Neuronal stem cell (in vitro differentiated cells): ENCODE measurements at places on chromosomes 1 and 21.
A peak's percentile ranks its signal among the peaks of the same experiment; 100 is the strongest.

DNA sequence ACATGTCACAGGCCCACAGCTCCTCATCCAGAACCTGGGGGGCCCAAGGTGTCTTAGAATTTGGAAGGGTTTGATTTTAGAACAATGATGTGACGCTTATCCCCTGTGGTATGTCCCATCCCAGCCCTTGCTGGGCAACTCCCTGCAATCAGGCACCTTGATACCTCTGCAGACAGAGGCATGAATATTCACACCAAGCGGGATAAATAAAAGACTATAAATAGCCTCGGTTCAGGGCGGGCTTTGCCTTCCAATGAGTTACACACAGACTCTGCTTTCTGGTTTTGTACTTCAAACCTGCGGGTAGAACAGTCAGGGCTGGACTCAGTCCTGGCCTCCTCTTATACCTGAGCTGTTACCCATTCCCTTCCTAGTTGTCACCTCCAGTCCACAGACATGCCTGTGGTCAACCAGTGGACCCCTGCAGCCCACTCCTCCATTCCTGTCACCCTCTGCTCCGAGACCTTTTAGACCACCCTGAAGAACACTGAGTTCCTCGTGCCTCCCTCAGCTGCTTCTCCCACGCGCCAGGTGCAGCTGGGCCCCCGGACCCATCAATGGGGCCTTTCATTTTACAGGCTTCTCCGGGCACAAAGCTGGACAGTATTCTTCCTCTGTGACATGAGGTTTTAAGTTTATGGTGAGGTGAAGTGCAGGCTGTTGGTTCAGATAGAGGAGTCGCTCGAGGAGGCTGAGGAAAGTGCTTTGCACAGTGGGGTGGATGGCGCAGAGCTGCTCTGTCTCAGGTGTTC is 120.1 kb upstream of the TNR start:
- DNase-seq = no peak

DNA sequence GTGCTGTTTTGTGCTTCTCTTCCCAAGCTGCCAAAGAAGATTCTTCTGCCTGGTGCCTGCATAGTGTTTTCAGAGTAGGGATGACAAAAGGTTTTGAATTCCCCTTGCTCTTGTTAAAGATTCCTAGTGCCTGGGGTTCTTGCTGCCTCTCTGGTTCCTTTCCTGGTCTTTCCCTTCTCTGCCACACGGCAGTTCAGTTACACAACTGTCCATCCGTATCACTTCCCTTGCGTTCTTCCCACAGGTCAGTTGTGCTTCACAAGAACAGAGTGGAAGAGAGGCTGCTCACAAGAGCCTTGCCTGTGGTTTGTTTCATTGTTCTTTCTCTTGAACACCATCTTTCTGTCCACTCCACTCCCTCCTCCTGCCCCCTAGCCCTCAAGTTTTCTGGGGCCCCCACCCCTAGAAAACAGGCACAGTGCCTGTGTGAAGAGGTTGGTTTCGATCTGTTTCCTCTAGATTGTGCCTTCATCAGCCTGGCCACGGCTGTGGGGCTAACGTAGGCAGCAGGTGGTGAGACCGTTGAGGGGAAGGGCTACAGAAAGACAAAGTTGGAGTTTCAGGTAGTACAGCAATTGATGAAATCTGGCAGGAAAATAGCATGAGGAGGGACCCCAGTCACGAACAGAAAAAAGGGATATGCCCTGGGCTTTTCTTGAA is 5.8 kb downstream of the VASH2 start:
- DNase-seq = no peak

- DNase-seq = no peak
Observed at GRCh38 chr1:35657851-35658250, 16.5 kb upstream of the PSMB2 start.

DNA sequence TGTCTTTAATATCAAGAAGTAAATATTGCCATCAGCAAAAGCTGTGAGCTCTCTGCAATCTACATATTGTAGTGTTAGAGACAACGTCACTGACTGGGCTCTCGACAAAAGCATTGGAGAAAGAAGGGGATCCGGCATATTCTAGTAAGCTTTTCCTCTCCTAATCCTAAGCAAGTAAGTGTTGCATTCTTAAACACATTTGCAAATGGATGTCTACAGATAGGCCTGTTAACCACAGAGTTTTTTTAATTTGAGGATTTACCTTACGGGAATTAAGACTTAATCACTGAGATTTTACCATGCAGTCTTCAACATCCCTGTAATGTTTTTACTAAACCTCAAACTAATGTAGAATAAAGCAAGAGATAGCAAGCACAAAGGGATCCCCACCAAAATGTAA is 426.5 kb upstream of the CAMK1G start:
- DNase-seq = peak; percentile 4

- DNase-seq = no peak
Observed at GRCh38 chr1:12293416-12293815, 63.6 kb downstream of the VPS13D start.

- no peak for DNase-seq
Observed at GRCh38 chr1:218411101-218411500, 66.0 kb downstream of the TGFB2 start.

DNA sequence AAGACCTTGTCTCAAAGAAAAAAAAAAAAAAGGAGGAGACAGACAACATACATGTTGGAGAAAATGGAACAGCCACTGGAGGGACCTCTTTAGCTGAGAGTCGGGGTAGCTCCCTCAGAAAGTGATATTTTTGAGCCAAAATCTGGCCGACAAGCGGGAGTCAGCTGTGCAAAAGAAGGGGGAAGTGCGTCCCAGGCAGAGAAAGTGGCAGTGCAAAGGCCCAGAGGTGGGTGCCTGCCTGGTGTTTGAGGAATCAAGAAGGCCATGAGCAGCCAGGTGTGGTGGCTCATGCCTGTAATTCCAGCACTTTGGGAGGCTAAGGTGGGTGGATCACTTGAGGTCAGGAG is 6.1 kb upstream of the CROCC start:
- no peak for DNase-seq

DNA sequence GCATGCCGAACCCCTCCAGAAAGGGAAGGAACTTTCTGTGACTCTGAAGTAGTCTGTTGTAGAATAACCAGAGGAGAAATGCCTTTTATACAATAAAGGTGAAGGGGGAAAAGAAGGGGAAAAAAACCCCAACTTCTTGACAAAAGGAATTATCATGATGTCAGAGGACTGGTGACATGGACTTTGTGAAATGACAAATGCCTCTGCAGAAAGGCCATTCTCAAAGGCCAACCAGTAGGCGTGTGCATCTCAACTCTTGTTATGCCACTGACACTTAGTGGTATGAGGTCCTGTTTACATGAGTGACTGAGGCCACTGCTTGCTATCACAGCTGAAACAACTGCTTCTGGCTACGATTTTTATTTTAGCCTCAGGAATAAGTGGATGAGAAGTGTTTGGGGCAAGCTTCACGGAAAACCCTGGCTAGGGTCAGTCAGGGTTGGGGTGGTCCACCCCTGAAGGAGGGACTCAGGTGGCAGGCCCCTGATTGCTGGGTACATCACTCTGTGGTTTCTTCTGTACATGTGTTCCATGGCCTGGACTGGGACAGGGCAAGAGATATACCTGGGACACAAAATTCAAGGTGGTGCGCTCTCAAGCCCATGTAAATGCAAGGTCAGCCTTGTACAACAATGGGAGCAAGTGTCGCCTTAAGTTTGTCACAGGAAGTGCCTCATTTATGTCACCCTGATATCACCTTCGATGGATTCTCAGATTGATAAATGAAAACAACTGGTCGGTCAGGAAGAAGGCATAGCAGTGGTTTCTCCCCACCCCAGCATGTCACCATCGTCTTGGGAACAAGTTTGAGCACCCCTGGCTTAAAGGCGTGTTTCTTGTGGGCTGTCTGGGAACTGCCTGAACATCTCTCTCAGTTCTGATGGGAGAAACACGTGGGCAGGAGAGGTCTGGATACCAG is 12.4 kb downstream of the RUNX1 start:
- no peak for DNase-seq

GRCh38 chr1:44154049-44154448 is 12.6 kb upstream of the KLF18 start:
- DNase-seq = no peak

GRCh38 chr1:169196581-169196980 is 90.1 kb downstream of the ATP1B1 start:
- DNase-seq = no peak

- no peak for DNase-seq
Observed at GRCh38 chr21:33334191-33334590, 9.4 kb downstream of the IFNAR1 start.

DNA sequence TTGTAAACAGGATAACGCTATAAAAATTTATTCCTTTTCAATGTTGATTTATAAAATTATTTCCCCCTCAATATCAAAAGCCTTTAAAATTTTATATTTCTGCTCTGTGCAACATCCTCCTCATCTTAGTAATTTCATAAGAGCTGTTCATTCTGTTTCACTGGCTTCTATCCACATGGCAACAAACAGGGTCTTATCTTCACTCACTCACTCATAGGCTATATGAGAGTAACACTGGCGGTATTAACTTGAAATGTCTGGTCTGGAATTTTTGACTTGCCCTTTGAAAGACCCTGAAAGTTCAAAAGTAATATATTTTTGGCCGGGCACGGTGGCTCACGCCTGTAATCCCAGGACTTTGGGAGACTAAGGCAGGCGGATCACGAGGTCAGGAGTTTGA is 77.4 kb upstream of the KRTAP11-1 start:
- no peak for DNase-seq

DNA sequence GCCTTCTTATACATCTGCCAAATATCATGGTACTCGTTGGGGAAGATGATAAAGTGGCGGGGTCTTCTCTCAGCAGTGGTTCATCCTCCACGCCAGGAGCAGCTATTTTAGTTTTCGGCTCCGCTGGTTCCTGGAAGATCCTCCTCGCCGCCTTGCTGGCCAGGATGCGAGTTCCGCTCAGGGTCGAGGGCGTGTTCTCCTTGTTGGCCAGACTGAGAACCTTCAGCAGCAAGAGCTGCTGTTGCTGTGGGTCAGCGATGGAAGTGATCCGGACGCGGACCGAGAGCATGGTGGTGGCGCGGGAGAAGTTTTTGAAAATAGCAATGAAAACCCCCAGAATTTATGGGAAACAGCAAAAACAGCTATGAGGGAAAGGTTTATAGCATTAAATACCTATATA is 11.4 kb upstream of the CFAP126 start:
- no peak for DNase-seq

DNA sequence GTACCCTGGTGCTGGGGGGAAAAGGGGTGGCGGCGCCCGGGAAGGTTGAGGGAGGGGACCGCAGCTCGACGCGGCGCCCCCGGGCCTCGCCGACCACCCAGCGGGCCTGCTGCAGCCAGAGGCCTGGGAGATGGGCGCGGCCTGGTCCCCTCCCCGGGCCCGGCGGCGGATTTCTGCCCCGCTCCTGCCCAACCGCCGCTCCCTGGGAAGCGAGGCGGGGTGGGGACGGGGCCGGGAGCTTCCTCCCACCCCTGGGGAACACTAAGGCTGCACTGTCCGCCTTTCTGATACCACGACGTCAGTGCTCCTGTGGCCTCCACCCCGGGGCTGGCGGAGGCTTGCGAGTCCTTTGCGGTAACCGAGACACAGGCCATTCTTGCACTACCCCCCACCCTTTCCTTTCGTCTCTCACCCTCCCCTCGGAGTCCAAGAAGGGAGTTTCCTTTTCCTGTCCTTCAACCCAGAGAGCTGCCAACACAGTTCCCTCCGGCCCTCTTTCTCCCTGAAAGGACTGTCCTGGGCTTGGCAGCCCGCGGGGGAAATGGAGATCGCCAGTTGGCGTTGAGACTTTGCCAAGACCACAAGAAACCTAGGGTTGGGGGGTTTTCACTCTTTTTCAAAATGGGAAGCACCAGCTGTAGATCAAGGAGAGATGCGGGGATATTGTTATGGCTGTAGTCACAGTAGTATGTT is 742 bp downstream of the SH3GLB1 start:
- DNase-seq = no peak

DNA sequence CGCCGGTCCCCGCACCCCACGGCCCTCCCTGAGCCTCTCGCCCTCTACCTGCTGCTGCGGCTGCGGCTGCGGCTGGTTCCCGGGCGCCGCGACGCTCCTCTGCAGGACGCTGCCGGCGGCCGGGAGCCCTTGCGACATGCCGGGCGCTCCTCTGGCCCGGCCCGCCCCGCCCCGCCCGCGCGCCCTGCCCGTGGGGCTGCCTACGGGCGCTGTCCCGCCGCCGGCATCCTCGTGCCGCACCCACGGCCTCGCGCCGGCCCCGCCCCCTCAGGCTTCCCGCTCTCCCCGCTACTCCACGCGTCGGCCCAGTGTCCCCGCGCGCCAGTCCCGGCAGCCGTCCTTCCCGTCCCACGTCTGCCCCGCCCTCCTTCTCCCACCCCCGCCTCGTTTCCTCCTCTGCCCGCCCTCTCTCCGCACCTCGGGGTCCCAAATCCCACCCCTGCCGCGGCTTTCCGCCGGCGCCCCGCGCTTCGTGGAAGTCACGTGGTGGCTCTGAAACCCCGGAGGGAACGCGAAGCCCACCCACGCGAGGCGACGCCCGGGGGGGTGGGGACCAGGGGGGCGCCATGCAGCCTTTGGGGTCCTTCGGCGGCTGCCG is at the start of gene BATF3:
TSS of gene BATF3 (minus strand) at position 216 of the 598 bp plus-strand sequence. CDS start at position 138, 78 bp downstream.
- no peak for DNase-seq

- no peak for DNase-seq
Observed at GRCh38 chr1:219317762-219318353, 144.2 kb downstream of the LYPLAL1 start.

- no peak for DNase-seq
Observed at GRCh38 chr1:60402816-60403215, 329.2 kb upstream of the C1orf87 start.

DNA sequence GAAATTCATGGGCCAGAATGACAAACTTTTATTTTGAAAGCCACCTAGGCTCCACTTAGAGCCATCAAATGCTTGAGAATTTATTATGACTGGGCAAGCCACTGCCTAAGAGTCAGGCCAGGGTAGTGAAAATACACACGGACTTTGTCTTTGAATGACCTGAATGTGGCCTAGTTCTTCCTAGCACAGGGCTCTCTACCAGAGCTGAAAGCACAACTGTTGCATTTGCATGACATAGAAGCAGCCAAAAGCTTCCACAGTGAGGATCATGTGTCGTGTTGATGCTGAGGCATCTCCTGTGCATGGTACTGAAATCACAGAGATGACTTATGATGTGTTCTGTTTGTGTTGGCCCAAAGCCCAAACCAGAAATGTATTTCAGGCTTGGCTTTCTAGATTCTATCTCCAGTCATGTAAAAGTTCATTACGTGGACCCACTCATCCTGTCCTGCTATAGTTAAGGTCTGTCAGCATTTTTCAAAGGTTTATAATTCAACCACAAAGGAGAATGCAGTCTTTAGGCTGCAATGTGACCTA is 164.0 kb upstream of the UBE2U start:
- no peak for DNase-seq
